ENCODE measurements at places on chromosomes 1 and 21.

- DNase-seq: no peak
These were observed 12.1 kb upstream of the CDK11B start for GRCh38 chr1:1670866-1671265.

DNA sequence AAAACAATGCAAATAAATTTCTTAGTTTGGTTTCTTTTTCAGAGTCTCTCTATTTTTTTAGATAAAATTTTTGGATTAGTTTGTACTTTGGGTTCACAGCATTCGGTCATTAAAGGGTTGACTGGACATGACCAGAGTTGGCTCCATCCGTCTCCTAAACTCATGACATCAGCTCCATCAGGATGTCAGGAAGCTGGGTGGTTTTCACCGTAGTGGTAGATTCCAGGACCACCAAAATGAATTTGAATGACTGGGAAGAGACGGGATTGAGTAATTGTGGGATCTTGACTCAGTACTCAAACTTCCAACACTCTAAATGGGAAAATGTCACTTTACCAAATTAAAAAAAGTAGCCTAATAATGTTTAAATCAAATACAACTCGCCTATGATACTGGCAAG, 279.2 kb upstream of the DUSP10 start:
- no peak for DNase-seq

DNA sequence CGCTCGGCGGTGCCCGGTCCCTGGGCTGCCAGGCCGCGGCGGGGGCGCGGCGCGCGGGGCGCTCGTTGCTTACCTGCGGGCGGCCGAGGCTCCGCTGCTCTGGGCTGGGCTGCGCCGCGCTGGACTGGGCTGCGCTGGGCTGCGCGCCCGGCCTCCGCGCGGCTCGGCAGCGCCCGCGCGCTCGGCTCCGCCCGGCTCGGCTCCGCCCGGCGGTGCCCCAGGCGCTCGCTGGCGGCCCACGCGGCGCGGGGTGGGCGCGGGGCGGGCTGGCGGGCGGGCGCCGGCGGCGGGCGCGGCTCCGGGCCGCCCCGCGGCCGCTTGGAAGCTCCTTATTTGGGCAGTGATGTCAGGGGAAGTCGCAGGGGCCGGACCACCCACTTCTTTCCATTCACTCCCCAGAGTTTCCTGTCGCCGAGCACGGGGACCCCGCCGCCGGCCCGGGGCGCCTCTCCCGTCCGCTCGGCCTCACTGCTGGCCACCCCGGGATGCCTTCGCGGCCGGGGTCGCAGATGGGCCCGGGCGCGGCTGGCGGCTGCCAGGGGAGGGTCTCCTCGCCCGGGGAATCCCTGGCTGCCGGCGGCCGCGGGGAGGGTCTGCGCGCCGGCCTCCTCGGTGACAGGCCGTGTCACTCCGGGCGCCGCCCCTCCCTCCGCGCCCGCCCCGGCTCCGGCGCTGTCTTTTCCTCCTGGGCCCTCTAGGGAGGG, 177.7 kb upstream of the EDN2 start:
- DNase-seq: no peak

- DNase-seq: no peak
These were observed 33.3 kb downstream of the RUNX3 start for GRCh38 chr1:24896596-24897262.

- no peak for DNase-seq
These were observed 44.0 kb downstream of the ATP6V1G3 start for GRCh38 chr1:198496216-198497143.

DNA sequence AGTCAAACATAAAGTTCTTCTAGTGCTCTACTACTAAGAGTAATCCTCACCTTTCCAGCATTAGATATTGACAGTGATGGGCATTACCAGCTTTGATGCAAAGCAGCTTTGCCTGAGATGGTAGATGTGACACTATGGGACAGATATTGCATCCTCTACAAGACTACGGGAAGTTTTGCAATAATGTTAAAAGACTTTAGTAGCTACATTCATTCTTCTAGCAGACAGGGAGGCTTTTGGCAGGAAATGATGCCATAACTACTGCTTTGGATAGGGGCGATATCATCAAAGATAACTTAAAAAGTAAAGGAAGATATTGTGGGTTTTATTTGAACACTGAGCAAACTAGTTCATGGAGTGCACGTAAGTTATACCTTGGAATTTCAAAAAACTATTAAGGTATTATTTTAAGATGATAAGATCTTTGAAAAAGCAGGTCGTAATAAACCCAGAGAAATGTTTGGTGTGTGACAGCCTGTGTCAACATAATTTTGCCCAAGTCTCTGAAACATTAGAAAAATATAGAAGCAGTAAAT, 368.3 kb upstream of the TMPRSS15 start:
- no peak for DNase-seq

DNA sequence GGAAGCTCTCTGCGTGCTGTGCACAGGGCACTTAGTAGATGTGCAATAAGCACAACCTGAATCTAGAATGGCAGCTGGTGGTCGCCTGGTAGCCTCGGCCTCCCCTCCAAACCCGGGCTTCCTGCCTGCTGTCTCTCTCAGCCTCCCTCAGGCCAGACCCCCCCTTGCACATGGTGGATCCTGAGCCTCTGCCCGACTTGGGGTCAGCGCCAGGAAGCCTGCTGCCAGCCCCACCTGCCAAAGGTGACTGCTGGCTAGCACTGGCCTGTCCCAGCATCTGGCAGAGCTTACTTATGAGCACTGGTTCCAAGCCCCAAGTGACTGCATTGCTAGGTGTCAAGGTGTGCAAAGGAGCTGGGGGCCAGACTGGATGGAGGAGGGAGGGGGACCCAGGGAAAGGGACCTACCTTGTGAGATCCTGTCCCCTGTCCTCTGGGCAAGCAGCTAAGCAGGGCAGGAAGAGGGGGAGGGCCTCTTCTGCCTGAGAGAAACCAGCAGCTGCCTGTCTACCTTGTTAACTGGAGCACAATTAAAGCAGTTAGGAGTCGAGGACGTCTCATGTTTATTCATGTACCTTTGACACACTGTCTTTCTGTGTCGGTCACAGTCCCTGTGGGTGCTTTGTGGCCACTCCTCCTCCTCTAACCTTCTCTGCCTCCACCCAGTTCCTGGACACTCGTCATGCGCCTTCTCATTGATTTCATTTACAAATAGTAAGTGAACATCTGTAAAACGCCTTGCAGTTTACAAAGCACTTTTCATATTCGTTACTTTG, 100.9 kb downstream of the DDX20 start:
- no peak for DNase-seq

- no peak for DNase-seq
These were observed 78.4 kb downstream of the SPATA46 start for GRCh38 chr1:162298266-162298665.

GRCh38 chr21:36156815-36157670, at the start of gene DOP1B:
DOP1B (plus strand) TSS chr21:36156824; CDS start chr21:36164734, 7,910 bp downstream.
- no peak for DNase-seq

GRCh38 chr1:212010004-212010403, 25.4 kb downstream of the INTS7 start:
- no peak for DNase-seq

DNA sequence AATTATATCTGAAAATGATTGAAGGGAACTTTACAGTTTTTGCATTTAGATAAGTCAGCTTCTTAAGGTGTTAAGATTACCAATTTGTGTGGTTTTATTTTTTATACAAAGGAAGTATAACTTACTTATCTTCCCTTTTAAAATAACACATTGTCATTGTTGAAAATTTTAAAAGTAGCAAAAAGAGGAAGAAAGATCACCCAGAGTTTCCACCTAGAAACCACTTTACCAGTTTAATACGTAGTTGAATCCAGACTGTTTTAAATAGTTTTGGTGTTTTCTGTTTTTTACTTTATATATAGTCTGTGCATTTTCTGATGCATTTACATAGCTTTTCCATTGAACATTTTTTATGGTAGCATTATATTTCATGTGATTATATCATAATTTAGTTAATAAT, 6.1 kb downstream of the CCDC18 start:
- DNase-seq: no peak

DNA sequence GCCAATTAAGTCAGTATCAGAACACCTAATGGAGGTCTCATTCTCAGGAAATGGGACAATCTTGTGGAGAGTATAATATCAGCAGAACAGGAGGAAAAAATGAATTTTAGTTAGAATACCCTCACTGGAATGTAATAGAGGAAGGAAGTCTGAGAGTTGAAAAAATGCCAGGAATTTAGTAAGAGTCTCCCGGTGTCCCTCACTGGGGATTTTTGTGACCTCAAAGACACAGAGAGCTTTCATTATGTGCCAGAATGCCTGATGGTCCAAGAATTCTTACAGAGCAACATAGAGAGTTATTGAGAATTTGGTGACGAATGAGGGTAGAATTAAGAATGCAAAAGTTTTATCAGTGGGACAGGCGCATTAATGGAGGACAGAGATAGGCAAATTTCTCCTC, 443.5 kb upstream of the B3GALT2 start:
- no peak for DNase-seq

- no peak for DNase-seq
These were observed 615.4 kb downstream of the KIF26B start for GRCh38 chr1:245770156-245770555.

DNA sequence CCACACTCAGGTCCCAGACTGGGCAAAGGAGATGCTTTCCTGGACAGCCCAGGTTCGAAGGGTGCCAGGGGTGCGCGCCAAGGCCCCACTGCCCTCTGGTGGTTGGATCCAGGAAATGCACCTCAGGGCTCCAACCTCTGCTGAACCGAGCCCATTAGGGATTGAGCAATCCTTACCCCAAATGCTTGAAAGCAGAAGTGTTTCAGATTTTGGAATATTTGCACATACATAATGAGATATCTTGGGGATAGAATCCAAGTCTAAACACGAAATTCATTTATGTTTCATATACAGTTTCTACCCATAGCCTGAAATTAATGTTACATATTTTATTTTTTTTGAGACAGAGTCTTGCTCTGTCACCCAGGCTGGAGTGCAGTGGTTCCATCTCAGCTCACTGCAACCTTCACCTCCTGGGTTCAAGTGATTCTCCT, 57.4 kb downstream of the SLC9A1 start:
- DNase-seq: no peak

DNA sequence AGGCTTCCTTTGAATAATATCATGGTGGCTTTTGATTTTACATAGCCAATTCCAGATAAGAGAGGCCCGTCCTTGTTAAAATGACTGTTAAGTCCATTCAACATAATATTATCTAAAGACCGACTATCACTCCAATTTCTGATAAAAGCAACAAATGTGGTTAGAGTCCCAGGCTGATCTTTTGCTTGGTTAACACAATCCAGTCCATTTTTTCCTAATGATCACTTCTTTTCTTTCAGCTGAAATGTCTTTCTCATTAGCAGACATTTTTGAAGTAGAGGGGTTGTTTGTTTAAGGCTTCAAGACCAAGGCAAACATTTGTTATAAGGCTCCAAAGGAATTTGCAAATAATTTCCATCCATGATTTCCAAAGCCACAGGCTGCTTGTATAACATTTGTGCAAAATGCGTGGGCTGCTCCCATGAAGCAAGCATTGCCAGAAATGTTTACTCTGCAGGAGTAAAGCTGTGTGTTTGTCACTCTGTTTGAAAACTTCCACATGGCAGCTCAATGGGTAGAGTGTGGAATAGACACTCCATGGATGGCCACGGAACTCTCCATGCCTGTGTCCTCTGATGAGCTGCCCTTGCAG, 111.5 kb downstream of the PSMG1 start:
- no peak for DNase-seq

GRCh38 chr1:173635116-173635515, at the start of gene TEX50:
TEX50 (plus strand) TSS chr1:173635338; CDS start chr1:173635522, 184 bp downstream.
- DNase-seq: no peak

DNA sequence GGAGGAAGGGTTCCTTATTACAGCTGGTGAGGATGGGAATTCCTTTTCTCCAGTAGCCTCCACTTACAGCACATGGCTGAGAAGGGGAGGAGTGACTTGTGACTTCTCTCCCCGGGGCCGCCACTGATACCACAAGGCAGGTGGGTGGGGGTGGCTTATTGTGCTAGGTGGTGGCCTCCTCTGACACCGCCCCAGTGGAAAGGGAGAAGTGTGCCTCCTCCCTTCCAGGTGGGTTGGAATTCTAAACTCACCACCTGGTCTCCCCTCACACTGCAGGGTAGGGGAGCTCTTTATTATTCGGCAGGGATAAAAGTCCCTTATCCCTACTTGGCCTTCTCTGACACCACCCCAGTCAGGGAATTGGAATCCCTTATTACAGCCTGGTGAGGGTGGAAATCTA, 89.5 kb downstream of the CCDC30 start:
- no peak for DNase-seq

- no peak for DNase-seq
These were observed 41.7 kb downstream of the PKNOX1 start for GRCh38 chr21:43015906-43016540.

GRCh38 chr1:42926879-42927242, 31.8 kb downstream of the SLC2A1 start:
- DNase-seq: no peak

DNA sequence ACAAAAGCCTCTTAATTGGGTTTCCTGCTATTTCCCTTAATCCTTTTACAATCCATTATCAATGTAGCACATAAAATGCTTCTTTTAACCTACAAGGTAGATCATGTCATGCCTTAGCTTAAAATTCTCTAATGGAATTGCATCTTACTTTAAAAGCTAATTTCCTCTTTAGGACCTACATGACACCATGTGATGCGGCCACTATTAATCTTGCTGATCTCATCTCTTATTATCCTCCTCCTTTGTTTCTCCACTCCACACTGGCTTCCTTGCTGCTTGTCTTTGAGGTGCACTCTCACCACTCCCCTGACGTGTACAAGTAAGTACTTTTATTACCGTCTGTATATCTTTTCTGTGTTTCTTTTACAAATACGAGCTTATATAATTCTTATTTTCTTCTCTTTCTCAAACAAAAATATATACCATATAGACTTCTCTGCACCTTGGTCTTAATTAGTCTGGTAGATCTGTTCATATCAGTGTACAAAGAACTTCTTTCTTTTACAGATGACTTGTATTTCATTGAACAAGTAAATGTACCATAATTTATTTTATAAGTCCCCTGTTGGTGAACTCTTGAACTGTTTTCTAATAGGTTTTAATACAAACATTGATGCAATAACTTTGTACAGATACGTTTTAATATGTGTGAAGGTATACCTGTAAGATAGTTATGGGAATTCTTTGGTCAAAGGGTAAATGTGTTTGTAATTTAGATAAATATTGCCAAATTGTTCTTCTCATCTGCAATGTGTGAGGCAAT, 28.2 kb downstream of the GPR88 start:
- no peak for DNase-seq

DNA sequence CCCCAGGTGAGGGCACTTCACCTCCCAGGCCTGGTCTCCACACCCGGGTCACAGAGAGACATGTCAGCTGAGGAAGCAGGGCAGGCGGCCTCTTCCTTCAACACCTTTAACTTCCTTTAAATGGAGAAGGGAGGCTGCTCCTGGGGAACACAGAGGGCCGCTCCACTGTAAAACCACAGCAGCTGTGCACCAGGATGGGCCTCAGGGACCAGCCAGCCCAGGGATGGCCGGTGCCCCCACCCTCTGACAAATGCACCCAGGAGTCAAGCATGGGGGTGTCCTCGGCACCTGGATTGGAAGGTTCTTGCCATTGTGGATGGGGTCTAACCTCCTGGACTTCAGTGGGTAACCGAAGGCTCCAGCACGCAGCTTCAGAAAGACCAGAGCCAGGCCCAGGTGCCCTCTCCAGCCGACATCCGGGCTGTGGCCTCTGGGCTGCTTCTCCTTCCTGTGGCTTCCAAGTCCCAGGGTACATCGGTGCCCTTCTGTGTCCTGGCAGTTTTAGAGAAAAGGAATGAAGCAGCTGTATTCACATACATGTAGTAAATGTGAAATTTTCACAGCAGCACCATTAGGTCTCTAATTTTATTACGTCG, 121.7 kb upstream of the COL6A1 start:
- no peak for DNase-seq

- no peak for DNase-seq
These were observed 19.8 kb downstream of the NLRP3 start for GRCh38 chr1:247435759-247436147.

GRCh38 chr21:41589131-41589530, 81.2 kb upstream of the TMPRSS2 start:
- no peak for DNase-seq

Data from cortex of kidney (tissue), 1 donor.